ENCODE measurements at places on chromosomes 3 and 15.

DNA sequence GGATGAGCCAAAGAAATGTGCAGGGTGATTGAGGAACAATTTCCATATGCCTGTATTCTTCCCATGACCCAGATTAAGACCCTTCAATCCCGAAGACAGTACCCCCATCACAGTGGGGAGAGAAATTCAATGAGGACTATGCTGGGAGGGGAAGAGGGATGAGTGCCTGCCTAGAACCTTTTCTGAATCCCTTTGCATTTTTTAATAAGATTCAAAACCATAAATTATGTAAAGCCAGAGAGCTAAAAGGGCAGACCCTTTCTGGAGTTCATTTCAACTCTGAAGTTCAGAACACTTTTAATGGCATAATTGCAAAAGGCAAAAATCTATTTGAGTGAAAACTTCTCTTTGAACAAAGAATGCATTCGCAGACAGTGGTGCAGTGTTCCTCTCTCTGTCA is 529.5 kb downstream of the NTRK3 start:
- no peak for DNase-seq

GRCh38 chr3:186511245-186511644 is 32.9 kb downstream of the CRYGS start:
- no peak for DNase-seq

DNA sequence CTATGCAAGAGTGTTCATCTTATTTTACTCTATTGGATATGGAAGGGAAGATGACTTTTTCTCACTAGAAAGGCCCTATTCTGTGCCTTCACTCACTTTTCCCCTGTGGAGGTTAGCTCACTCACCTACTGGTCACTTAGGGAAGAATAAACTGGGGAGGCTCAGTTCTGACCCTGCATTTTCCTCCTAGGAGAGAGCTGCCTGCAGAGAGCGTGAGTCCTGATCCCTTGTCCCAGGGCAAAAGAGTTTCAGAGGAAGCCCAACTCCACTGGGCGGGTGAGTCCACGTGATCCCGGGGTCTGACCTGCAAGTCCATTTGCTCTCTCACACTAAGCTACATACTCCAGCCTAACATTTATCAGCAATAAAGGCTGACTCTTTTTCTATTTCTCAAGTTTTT is 8.4 kb downstream of the MORC1 start:
- no peak for DNase-seq

GRCh38 chr15:39767921-39768320 is 14.7 kb downstream of the FSIP1 start:
- DNase-seq, result no peak

- no peak for DNase-seq
Observed at GRCh38 chr15:47822048-47822447, 104.7 kb downstream of the SEMA6D start.

- DNase-seq, result peak; percentile 82
Observed at GRCh38 chr15:43826508-43827341, at the start of gene WDR76. Gene WDR76, plus strand, starts transcription at chr15:43827002. Its CDS starts 31 bp downstream, at chr15:43827033.

- DNase-seq, result peak; percentile 63
Observed at GRCh38 chr3:51391566-51392354, 675 bp downstream of the RBM15B start.

DNA sequence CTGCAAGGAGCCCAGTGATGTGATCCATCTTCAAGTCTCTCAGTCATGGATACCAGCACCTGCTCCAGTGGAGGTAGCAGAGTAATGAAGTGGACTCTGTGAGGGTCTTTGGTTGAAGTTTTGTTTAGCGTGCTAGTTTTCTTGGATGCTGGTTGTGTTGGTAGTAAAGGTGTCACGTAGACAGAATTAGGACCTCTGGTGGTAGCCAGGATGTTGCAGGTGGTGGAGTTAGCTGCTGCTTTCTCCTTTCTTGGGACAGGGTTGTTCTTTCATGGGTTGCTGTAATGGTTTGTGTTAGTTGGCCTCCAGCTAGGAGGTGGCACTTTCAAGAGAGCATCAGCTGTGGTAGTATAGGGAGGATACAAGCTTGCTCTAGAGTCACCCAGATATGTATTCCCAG is 125.2 kb downstream of the ANXA2 start:
- no peak for DNase-seq

DNA sequence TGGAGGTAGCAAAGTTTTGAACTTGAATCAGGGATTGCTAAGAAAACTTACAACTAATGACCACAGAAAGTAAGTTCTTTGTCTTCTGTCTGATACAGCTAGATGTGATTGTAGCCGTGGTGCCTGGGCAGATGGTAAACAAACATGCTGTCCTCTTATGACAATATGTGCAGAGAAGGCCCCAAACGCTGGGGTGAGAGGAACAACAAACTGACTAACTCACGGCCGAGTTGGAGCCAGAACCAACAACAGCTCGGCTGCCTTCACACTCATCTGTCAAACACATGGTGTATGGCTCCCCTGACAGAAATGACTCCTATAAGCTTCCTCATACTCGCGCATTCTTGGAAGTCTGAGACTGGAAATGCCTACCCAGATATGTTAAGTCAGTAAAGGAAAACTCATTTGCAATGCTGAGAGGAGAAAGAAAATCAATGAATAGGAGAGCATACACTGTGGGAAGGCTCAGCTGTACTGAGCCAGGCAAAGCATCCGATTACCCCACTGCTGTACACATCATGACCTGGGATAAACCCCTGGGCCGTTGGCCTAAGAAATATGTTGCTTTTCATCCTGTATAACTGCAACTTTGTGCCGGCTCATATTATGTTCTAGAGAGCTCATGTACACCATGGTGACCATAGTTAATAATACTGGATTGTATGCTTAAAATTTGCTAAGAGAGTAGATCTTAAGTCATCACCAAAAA is 5.7 kb downstream of the THBS1 start:
- DNase-seq, result no peak

DNA sequence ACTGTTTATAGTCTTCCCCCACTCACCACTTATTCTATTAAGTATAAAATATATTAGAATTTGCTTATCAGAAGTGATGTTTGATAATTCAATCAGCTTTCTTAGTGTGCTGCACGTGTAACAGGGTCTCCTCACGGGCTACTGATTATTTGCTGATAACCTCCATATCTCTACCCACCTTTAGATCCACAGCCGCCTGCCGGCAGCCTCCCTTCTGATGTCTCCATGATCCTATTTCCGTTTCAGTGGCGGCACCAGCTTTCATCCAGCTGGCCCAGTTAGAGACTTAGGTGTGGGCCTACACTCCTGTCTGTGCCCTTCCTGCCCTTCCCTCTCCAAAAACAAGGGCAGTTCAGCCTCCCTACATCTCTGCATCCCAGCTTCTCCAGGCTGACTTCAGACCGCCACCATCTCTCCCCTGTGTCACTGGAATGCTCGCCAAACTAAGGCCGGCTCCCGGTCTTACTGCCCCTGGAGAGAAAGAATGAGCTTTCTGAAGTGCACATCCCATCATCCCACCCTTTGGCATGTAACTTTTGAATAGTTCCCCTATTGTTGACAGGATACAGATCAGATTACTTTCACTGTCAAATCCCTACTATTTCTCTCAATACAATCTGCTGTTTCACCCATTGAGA is 76.6 kb upstream of the PRTG start:
- no peak for DNase-seq
